ENCODE measurements at places on chromosomes 4 and X.

DNA sequence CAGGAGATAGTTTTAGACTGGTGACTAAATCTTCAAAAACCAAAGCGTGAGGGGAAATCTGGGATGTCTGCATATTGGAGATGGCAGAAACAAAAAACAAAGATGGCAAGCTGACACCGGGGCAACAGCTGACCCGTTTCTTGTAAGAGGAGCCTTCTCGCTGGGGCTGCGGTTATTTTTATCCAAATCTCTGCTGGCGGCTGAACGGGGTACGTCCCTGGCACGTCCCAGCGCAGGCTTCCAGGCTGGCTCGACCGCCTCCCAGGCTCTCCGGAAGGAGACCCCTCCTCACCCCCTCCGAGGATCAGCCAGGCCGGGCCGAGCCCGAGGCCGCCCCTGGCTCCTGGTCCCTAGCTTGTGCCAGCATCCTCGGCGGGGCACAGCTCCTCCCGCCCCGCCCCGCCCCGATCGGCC lies 403 bp downstream of the SGCB start:
- DNase-seq = no peak

GRCh38 chr4:112765317-112765974 lies 128.5 kb downstream of the LARP7 start:
- DNase-seq = no peak

GRCh38 chr4:78613522-78614321 lies 62.2 kb downstream of the ANXA3 start:
- no peak for DNase-seq

DNA sequence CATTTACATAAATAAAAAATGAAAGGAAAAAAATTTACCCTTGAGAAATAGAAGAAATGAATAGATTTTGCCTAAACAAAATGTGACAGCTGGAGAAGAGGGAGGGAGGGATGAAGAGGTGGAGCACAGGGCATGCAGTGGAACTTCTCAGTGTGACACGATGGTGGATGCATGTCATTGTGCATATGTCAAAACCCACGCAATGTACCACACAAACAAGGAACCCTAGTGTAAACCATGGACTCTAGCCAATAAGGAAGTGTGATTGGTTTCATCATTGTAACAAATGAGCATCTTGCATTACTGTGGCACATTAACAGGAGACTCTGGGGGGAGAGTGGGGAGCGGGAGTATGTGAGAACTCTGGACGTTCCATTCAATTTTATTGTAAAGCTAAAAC lies 58.6 kb downstream of the GATB start:
- no peak for DNase-seq

DNA sequence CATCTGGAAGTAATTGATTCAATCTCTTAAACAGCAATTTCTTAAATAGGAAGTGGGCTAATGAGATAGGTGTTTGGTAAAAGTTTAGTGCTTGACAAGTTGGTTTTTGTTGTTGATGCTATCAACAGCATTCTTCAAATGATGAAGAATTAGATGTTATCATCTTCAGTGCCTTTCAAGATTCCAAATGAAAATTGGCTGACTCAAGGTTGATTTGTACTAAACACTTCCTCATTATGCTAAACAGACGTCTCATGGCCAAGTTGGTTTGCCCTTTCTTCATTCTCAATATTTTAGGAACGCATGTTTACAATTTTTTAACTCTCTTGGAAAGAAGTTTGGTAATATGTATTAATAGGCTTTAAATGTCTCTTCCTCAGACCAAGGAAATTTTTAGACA lies 86.0 kb downstream of the MID1IP1 start:
- no peak for DNase-seq

DNA sequence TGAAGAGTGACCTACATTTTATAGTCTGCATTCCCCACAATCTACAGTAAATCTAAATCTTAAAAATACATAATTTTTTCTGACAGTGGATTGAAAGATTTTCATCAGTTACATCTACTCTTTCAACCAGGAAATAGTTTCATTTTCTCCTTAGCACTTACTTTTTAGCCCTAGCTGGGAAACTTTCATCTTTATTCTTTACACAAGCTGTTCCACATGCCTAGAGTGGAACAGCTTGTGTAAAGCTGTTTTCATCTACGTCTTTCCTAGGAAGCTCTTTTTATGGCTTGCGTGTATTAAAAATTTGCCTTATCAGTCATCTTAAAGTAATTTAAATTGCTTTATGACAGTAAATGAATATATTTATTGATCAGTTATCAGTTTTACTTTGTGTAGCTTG lies 40.5 kb downstream of the RBPJ start:
- DNase-seq = no peak

GRCh38 chr4:183596067-183596757 lies 62.8 kb downstream of the RWDD4 start:
- no peak for DNase-seq

DNA sequence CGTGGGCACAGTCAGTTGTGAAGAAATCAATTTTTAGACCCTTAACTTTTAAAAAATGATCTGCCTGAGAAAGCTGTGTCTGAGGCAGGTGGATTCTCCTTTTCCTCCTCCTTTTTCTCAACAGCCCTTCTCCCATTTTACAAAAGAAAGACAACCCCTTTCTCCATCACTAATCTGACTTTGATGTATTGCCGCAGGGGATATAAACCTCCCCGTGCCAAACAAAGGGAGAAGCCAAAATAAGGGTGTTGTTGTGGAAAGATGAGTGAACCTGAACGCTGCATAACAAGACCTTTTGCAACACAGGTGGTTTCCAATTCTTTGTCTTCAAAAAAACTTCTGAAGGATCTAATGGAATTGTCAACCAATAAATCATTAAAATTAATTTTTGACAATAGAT lies 8.4 kb upstream of the FHL1 start:
- DNase-seq = no peak

DNA sequence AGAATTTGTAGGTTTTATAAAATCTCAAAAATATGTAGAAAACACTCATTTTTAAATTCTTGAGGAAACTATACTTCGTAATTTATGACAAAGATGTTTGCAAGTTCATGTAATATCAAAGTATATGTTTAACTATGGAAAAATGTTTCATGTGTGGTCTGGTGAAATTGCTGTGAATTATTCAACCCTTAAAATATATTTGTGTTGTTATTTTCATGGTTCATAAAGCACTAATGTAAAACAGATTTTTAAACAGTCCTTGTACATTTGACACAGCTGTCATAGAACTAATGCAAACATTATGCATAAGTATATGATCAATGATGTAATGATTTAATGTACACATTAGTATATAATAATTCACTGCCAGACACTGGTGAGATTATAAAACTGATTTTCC lies 83.1 kb upstream of the ARSJ start:
- DNase-seq = no peak

DNA sequence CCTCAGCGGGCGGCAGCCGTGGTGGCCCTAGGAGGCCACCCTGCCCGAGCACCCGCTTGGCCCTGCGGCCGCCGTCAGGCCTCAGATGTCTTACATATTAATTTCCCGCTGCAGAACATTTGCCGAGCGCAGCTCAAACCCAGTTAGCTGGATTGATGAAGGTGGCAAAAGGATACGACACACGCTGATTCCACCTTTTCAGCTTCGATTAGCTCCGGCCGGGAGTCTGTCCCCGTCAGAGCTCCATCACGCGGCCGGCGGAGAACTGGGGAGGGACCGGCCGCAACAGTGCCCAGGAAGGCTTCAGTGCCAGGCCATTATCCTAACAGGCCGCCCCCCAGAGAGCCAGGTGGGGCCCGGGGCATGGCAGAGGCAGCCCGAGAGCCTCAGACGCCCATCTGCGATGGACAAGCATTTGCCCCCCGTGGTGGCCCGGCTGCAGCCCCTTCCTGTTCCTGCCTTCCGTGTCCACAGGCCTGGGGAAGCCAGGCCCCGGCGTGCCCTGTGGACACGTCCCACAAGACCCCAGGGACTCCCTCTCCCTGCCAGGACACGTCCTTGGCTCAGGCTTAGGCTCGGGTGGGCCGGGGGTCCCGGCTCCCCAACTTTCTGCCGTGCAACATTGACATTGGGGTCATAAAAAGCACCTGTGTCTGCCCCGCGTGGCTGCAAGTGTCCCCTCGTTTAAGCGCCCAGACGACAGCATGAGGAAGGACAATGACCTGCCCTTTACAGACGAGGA lies 133.8 kb upstream of the NKX1-1 start:
- DNase-seq = no peak

- no peak for DNase-seq
Observed at GRCh38 chr4:170853422-170854021, 763.8 kb upstream of the AADAT start.

DNA sequence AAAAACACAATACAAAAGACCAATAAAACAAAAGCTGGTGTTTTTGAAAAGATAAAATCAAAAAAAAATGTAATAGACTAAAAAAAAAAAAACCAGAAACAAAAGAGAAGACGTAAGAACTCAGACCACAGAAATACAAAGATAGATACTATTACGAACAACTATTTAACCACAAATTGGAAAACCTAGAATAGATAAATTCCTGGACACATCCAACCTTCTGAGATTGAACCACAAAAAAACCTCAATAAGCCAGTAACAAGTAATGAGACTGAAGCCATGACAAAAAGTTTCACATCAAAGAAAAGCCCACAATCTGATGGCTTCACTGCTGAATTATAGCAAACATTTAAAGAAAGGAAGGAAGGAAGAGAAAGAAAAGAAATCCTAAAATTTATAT lies 16.2 kb downstream of the RCHY1 start:
- no peak for DNase-seq

GRCh38 chrX:134718105-134718965 lies 60.1 kb upstream of the PLAC1 start:
- DNase-seq = no peak

GRCh38 chrX:18946157-18946556 lies 37.8 kb downstream of the PHKA2 start:
- no peak for DNase-seq

DNA sequence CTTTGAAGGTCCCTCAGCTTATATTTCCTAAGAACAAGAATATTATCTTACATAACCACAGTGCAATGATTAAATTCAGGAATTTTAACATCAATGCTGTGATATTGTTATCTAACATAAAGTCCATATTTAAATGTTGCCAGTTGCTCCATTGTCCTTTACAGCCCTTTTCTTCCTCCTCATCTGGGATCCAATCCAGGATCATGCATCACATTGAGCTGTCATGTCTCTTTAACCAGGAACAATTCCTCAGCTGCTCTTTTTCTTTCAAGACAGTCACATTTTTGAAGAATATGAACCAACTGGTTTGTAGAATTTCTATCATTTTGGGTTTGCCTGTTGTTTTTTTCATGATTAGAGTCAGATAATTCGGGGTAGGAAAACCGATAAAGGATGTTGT lies 12.0 kb downstream of the TMSB4X start:
- no peak for DNase-seq

DNA sequence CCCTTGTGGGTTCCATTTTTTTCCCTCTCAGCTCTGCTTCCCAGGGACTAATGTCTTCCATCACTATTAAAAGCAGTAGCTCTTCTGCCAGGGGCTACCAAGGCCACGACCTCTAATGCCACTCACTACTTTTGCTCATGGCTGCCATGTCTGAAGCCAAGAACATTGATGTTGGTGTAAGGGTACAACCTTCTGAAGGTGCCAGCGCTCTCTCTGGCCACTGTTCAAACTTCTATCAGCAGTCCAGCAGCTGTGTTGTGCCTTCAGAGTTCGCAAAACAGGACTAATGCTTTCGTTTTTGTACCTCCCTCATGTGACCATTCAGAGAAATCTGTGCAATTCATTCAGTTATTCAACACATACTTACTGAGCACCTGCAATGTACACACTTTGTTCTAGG lies 121.5 kb upstream of the ENPEP start:
- DNase-seq = no peak

GRCh38 chr4:177190995-177191580 lies 118.6 kb upstream of the NEIL3 start:
- DNase-seq = no peak

DNA sequence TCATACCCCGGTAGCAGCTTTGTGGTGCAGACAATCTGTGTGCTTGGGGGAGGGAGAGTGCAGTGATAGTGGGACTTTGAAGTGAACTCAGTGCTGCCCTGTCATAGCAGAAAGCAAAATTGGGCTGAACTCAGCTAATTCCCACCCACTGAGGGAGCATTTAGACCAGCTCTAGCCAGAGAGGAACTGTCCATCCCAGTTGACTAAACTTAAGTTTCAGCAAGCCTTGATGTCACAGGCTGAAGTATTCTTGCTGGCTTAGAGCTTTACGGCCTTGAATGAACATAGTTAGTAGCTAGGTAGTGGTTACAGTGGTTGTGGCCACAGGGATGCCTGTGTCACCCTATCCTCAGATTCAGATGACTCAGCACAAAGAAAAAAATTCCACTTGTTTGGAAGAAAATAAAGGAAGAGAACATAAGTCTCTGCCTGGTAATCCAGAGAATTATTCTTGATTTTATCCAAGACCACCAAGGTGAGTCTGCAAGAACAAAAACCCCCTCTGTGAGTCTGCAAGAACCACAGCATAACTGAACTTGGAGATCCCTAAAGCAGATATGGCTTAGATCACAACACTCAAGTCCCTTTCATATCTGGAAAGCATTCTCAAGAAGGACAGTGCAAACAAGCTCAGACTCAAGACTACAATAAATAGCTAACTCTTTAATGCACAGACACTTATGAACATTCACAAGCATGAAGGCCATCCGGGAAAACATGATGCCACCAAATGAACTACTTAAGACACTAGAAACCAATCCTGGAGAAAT lies 39.4 kb downstream of the ADH7 start:
- no peak for DNase-seq

DNA sequence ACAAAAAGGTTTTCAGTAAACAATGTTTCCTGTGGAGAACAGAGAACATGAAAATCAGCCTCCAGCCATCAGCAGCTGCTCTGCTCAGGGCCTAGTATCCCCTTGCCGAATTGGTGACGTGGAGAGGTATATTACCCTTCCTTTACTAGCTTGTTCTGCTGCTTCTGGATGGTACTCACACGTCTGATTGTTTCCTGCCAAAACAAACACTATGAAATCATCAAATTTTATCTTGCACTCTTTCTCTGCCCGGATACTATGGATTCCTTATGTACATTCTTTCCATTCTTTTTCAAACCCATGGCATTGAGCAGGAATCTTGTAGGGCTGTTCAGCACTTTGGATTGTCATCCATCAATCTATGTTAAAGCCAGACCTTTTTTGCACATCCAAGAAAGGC lies 18.8 kb upstream of the METAP1 start:
- DNase-seq = no peak

DNA sequence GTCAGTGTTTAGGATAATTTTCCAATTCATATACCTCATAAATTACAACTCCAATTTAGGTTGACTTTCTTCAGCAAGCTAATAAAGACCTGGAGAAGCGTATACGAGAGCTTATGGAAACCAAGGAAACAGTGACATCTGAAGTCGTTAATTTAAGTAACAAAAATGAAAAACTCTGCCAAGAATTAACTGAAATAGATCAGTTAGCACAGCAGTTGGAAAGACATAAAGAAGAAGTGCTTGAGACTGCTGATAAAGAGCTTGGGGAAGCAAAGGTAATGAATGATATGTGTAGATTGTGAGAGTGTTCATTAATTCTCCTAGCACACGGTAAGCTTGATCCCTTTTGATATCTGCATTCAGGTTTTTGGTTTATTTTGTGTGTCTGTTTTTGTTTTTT lies 16.8 kb downstream of the CEP135 start:
- DNase-seq = no peak

Data from stimulated activated CD8-positive, alpha-beta memory T cell treated with anti-CD3 and anti-CD28 coated beads, Interleukin-4, amount 100 ng/mL, for 1 hour (primary cell).